ENCODE measurements at places on chromosomes 16 and 17. TPM values are rescaled to one million over a fixed set of nuclear protein-coding genes. Genes with fewer than 3 reads are reported as not detected.

Gene VASN
- polyA plus RNA-seq: 0.18 TPM

Gene MYH11
- 1.9 TPM for polyA plus RNA-seq

Gene NOXO1
- not detected for polyA plus RNA-seq

Gene KRT27
- not detected for polyA plus RNA-seq

Gene PABPN1L
- not detected for polyA plus RNA-seq

Gene NEUROD2
- polyA plus RNA-seq: not detected

Gene KRTAP2-3
- polyA plus RNA-seq: not detected

Gene TEN1
- 22.9 TPM for polyA plus RNA-seq

Gene PRKCA
- polyA plus RNA-seq: 0.79 TPM

Gene NT5M
- polyA plus RNA-seq: 5.1 TPM

Gene PSME3
- polyA plus RNA-seq: 346 TPM

Gene ITGA2B
- polyA plus RNA-seq: 0.27 TPM

Gene CCL5
- 56.1 TPM for polyA plus RNA-seq

Gene PIPOX
- 0.30 TPM for polyA plus RNA-seq

Gene RSL1D1
- polyA plus RNA-seq: 362 TPM

Gene SLC7A6
- polyA plus RNA-seq: 27.4 TPM

Gene ICAM2
- 64.1 TPM for polyA plus RNA-seq

Gene PYDC1
- polyA plus RNA-seq: not detected

Gene DBNDD1
- 1.5 TPM for polyA plus RNA-seq

Gene SPG7
- 65.0 TPM for polyA plus RNA-seq

Gene HOXB6
- polyA plus RNA-seq: not detected

Gene GJD3
- polyA plus RNA-seq: 1.6 TPM

Gene CFAP97D1
- not detected for polyA plus RNA-seq

Gene TP53TG3F
- not detected for polyA plus RNA-seq

Gene NHLRC4
- polyA plus RNA-seq: 0.21 TPM

Gene KRT20
- not detected for polyA plus RNA-seq

Gene FOXC2
- polyA plus RNA-seq: not detected

Gene GNGT2
- polyA plus RNA-seq: 45.8 TPM

Gene TXNDC11
- polyA plus RNA-seq: 69.8 TPM

Gene NUPR1
- polyA plus RNA-seq: 0.43 TPM

Gene CTF1
- not detected for polyA plus RNA-seq

Gene CLEC10A
- not detected for polyA plus RNA-seq

Gene DNAH2
- not detected for polyA plus RNA-seq

Gene KRTAP4-5
- not detected for polyA plus RNA-seq

Gene SLC22A31
- 0.13 TPM for polyA plus RNA-seq

Gene NEK8
- polyA plus RNA-seq: 13.9 TPM

Gene CDH13
- not detected for polyA plus RNA-seq

Gene TBC1D3B
- polyA plus RNA-seq: 0.67 TPM

Gene GNG13
- polyA plus RNA-seq: not detected

Gene SLC52A1
- not detected for polyA plus RNA-seq

Gene CORO1A
- 918 TPM for polyA plus RNA-seq

Gene ABCA10
- polyA plus RNA-seq: 0.33 TPM

Gene KRTAP9-6
- polyA plus RNA-seq: not detected

Gene IL17C
- polyA plus RNA-seq: not detected

Gene TLCD3B
- not detected for polyA plus RNA-seq

Gene CANT1
- polyA plus RNA-seq: 32.8 TPM

Measured in GM12878 (cell line).